ENCODE measurements at places on chromosomes 13 and 19. TPM values are rescaled to one million over a fixed set of nuclear protein-coding genes. Genes with fewer than 3 reads are reported as not detected.

Gene LYPD3
- 0.23 TPM for total RNA-seq

Gene KL
- total RNA-seq, result 6.0 TPM

Gene TPTE2
- not detected for total RNA-seq

Gene CEACAM7
- total RNA-seq, result 2,117 TPM

Gene PTPRH
- total RNA-seq, result 181 TPM

Gene TMEM150B
- 62.1 TPM for total RNA-seq

Gene CASP14
- not detected for total RNA-seq

Gene ZNF681
- total RNA-seq, result 5.4 TPM

Gene SIGLEC8
- total RNA-seq, result 0.46 TPM

Gene ZNF382
- 1.2 TPM for total RNA-seq

Gene MAB21L1
- total RNA-seq, result 0.12 TPM

Gene PDE4C
- total RNA-seq, result 2.5 TPM

Gene EPSTI1
- 26.9 TPM for total RNA-seq

Gene KLF12
- 14.1 TPM for total RNA-seq

Gene ZNF471
- total RNA-seq, result 2.8 TPM

Gene CUL4A
- total RNA-seq, result 57.2 TPM

Gene MEF2B
- total RNA-seq, result 3.0 TPM

Gene OR7A5
- total RNA-seq, result not detected

Gene CTU1
- 8.1 TPM for total RNA-seq

Gene BCAM
- 25.1 TPM for total RNA-seq

Gene TUBA3C
- not detected for total RNA-seq

Data from mucosa of descending colon (tissue), 3 donors.